Stimulated activated CD4-positive, alpha-beta T cell treated with anti-CD3 and anti-CD28 coated beads, TNF-alpha, amount 100 ng/mL, for 24 hours (primary cell): ENCODE measurements at places on chromosomes 4 and X.

GRCh38 chrX:108699368-108699767 lies 37.0 kb downstream of the IRS4 start:
- DNase-seq: no peak

- DNase-seq: no peak
Measured at GRCh38 chr4:52711834-52712250, 39.4 kb downstream of the ERVMER34-1 start.

- DNase-seq: no peak
Measured at GRCh38 chr4:152587127-152587526, 51.2 kb upstream of the FBXW7 start.

DNA sequence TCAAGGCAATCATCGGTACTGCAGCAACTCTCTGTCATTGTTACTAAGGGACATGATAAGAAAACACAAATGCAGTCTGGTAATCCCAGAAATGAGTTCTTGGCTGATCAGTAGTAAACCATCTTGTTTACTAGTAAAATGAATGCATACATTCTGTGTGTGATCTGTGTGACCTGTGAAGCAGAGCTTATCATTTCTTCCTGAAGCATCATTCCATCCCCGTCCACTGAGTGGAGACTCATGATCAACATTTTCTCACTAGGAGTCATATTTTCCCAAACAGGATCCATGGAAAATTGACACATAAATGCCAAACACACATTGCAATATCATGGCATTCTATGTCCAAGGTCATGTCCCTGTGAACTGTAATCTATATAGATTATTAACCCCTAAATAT lies 226.1 kb downstream of the ANKRD50 start:
- DNase-seq: no peak

GRCh38 chr4:112302320-112303274 lies 5.4 kb downstream of the ALPK1 start:
- DNase-seq: no peak

DNA sequence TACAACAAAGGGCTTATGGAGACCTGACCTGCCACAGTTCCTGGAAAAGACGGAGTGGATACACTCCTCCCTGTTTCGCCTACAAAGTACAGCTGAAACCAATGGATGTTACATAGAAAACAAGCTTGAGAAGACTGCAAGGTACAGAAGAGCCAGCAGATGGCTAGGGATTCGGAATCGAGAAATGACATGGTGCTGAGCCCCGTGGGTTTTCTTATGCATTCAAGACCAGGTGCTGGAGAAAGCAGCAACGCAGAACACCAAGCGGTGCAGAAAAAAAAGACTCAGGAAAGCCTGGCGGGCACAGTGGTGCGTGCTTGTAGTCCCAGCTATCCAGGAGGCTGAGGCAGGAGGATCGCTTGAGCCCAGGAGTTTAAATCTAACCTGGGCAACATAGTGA lies 13.8 kb downstream of the TIMM17B start:
- no peak for DNase-seq

- no peak for DNase-seq
Measured at GRCh38 chrX:110692866-110693265, 102.8 kb downstream of the CHRDL1 start.

DNA sequence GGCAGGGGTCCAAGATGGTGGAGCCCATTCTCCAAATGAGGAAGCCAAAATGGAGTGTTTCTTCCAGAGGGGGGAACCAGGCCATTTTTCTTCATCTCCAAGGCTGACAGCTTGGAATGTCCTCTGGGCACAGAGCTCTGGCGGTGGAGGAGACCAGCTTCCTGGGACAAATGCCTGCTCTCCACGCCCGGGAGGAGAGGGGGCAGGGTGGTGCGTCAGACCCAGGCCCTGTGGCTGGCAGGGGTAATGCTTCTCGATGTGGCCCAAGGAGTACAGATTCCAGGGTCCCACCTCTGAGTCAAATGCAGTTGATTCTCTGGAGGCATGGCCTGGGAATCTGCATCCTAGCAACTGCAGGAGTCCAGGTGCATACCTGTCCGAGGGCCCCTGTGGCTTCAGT lies 44.6 kb upstream of the ADRA2C start:
- DNase-seq: no peak

GRCh38 chr4:68498413-68499007 lies 51.2 kb downstream of the TMPRSS11E start:
- peak; percentile 4 for DNase-seq

DNA sequence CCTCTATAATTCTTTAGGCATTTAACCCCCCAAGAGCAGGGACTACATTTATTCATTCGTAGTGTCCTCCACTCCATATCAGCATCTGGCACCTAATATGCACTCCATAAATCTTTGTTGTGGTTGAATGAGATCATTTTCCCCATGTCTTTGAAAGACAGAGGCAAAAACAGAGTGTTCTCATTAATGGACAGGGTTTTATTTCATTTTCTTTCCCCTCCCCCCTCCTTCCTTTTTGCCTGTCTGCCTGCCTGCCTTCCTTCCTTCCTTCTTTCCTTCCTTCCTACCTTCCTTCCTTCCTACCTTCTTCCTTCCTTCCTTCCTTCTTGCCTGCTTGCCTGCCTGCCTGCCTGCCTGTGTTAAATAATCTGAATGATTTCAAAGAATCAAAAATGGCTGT lies 83.2 kb downstream of the SHROOM3 start:
- no peak for DNase-seq

GRCh38 chrX:54030329-54030728 lies 13.9 kb downstream of the PHF8 start:
- no peak for DNase-seq

- DNase-seq: no peak
Measured at GRCh38 chr4:158211222-158211621, 936 bp downstream of the TMEM144 start.

DNA sequence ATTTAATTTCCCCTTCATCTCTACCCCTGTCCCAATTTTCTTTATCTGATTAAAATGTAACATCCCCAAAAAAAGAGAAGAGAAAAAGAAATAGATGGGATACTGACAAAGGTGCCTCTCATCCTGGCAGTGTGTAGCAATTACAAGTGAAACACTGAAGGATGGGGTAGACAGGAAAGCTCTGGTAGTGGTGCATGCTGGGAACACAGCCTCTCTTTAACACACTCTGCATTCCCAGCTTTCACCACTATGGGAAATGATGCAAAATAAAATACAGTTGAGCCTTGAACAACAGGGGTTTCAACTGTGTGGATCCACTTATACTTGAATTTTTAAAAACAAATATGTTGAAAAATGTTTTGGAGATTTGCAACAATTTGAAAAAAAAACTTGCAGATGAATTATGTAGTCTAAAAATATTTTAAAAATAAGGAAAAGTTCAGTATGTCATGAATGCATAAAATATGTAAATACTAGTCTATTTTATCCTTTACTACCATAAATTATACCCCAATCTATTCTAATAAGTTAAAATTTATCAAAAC lies 239.2 kb upstream of the DDX53 start:
- DNase-seq: no peak

DNA sequence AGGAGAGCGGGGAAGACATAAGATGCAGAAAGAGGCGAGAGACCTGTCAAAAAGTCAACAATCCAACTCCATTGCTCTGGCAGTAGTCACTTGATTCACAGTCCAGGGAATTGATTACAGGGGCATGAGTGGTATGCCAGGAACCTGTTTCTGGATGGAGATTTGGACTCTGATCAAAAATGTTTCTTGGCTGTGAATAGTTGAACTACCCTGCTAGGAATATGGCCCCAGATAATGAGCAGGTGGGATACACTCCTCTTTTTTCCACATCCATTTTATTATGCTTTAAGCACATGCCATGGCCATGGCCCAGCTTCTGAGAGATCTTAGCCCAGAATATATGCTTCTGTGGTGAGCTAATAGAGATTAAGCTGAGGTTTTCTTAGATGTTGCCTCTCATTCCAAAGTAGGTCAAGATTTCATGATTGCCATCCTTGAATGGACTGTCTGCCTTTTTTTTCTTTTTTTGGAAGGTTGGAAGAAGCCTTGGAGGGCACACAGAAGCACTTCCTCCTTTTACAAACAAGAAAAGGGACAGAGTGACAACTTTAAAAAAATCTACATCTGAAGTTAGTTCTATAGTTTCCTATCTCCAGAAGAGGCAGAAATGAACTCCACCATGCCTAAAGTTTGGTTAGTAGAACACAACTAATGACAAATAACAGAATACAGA lies 121.9 kb downstream of the KIT start:
- no peak for DNase-seq

DNA sequence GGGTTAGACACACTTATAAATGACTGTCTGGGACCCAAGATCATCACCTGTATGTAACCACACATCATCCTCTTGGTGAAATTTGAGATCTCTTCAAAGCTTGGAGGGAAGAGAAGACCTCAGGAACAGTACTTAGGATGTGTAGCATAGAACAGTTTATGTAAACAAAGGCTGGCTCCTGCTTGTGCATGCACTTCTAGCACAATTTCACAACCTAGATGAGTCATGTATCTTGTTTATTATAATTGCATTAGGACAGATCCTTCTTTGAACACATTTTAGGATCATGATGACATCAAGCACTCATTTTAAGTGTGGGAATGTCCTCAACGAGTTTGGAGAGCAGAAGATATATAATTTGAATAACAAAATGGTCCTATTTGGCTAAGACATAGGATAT lies 26.3 kb upstream of the ZMAT1 start:
- DNase-seq: no peak

DNA sequence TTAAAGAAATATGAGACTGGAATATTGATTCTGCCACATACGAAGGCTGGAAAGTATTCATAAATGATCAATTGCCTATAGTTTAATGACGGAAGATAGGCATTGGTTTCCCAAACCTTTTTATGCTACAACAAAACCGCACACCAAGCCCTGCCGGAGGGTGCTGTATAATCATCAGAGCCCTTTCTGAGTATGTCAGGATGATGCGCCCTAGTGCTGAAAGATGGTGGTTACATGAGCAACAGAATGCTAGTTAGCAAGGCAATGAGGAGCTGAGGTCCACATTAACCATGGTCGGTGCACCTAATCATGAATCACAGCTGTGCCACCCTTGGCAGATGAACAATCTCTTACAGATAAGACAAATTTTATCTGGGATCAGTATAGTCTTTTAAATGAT lies 491.1 kb downstream of the PACRGL start:
- DNase-seq: no peak

GRCh38 chrX:9367421-9367820 lies 97.4 kb upstream of the TBL1X start:
- DNase-seq: no peak

- no peak for DNase-seq
Measured at GRCh38 chr4:24588216-24588954, 4.0 kb upstream of the DHX15 start.

- DNase-seq: no peak
Measured at GRCh38 chr4:94156826-94157225, 50.8 kb upstream of the SMARCAD1 start.
